Fibroblast of gingiva (primary cell): ENCODE measurements at places on chromosomes 12 and 14.

GRCh38 chr12:32107359-32108267, 966 bp downstream of the BICD1 start:
- peak; percentile 37 for DNase-seq

- DNase-seq: no peak
Observed at GRCh38 chr14:75372260-75372659, 55.6 kb upstream of the JDP2 start.

GRCh38 chr14:72552236-72552635, 341.7 kb downstream of the DPF3 start:
- no peak for DNase-seq

DNA sequence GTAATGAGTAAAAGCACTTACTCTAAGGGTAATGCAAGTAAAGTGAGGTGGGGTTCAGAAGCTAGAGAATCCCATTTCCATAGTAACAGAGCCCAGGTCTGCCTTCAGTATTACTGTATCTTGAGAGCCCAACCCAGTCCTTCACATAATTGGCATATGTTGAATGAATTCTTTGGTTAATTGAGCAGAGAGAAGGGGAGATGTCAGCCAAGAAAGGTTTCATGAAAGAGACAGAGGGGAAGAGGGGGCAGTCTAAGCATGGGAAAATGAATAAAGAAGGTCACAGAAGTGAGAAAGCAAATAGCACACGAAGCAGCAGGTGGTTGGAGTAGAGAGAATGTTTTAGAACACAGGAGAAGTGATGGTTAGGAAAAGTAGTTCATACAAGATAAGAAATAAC, 371.1 kb downstream of the SEC23A start:
- DNase-seq: no peak

GRCh38 chr12:108337235-108338223, 1.6 kb downstream of the CMKLR1 start:
- DNase-seq: peak; percentile 46

GRCh38 chr14:68935761-68936214, 43.3 kb downstream of the ACTN1 start:
- DNase-seq: no peak

DNA sequence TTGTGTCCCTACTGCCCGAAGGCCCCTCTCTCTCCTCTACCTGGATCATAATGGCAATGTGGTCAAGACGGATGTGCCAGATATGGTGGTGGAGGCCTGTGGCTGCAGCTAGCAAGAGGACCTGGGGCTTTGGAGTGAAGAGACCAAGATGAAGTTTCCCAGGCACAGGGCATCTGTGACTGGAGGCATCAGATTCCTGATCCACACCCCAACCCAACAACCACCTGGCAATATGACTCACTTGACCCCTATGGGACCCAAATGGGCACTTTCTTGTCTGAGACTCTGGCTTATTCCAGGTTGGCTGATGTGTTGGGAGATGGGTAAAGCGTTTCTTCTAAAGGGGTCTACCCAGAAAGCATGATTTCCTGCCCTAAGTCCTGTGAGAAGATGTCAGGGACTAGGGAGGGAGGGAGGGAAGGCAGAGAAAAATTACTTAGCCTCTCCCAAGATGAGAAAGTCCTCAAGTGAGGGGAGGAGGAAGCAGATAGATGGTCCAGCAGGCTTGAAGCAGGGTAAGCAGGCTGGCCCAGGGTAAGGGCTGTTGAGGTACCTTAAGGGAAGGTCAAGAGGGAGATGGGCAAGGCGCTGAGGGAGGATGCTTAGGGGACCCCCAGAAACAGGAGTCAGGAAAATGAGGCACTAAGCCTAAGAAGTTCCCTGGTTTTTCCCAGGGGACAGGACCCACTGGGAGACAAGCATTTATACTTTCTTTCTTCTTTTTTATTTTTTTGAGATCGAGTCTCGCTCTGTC, 1.8 kb downstream of the INHBE start:
- no peak for DNase-seq

GRCh38 chr12:46523863-46524770, 151.5 kb upstream of the SLC38A2 start:
- peak; percentile 37 for DNase-seq

DNA sequence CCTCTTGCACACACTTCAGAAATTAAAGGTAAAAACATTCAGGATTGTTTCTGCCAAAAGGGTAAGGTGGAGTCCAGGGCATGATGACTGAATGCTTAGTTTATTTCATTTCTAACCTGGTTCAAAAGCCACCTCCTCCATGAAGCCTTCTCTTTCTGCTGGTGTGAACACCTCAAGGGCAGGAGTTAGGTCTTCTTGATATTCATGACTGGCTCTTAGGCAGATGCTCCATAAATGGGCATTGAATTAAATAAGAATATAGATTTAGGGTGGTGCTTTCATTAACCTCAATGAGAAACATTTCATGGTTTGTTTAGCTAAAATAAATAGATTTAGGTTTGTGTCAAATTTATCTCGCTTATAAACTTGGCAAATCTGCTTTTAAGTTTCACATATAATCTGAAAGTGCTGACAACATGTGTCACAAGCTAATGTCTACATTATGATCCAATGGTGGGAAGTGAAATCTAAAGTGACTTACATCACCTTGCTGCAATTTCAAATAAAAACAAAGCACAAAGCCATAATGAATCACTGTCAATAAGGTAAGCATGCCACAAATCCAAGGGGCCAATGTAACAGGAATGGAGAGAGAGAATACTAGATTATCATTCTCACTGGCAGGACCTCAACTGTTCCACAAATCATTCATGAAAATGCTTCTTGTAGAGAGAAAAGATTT, 72.7 kb upstream of the GRIP1 start:
- no peak for DNase-seq

DNA sequence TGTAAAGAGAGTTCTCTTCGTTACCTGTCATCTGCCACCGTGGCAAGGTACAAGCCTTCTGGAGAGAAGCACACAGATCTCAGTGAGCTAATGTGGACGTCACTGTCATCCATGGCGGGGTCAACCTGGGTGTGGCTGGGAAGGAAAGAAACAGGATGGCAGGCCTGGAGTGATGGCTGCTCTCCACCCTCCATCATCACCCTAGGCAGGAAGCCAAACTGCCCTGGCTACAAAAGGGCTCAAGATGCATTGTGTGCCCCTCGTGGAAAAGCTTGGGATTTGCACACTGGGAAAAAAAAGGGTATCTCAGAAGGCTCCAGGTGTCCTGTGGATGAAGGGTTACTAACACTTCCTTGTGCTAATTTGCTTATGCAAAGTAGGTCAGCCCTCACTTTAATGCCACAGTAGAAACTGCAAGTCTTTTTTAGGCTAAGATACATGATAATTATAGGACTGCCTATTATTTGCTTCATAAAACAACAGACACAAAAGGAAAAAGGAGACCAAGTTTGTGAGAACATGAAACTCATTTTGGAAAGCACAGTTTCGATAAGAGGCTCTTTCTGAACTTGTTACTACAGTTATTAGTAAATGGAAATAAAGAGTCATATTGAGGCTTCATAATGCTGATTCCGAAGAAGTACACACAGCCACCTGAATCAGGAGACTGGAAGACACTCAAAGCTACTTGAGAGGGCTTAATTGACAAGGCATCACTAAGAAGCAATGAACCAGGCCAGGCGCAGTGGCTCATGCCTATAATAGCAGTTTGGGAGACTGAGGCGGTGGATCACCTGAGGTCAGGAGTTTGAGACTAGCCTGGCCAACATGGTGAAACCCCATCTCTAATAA, 18.9 kb downstream of the RFC5 start:
- DNase-seq: no peak

DNA sequence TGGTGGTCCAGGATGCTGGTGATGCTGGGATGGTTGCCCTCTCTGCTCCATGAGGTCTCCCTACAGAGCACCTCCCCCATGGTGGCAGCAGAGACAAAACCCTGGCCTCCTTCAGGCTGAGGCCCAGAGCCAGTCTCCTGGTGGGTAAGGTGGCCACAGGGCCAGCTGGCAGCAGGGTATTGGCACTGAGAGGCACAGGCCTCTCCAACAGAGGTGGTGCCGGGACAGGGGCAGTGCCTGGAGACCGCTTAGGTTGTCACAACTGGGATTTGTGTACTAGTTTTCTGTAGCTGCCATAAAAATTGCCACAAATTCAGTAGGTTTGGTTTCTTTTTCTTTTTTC, 6.1 kb upstream of the MTA1 start:
- no peak for DNase-seq

DNA sequence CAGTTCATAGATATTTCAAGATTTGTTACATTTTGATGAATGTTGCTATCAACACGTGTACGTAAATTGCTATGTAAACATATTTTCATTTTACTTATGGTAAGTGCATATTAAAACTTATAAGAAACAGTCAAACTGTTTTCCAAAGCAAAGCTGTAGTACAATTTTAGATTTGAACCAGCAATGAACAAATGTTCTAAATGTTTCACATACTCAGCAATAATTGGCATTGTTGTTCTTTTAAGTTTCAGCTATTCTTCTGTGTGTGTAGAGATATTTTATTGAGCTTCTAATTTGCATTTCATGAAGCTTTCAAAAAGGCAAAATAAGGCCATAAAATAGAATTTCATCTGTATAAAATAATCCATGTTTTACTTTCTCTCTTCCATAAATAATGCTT, 1433.2 kb downstream of the LRFN5 start:
- DNase-seq: no peak

- DNase-seq: no peak
Observed at GRCh38 chr14:101808020-101808641, 46.6 kb downstream of the PPP2R5C start.

DNA sequence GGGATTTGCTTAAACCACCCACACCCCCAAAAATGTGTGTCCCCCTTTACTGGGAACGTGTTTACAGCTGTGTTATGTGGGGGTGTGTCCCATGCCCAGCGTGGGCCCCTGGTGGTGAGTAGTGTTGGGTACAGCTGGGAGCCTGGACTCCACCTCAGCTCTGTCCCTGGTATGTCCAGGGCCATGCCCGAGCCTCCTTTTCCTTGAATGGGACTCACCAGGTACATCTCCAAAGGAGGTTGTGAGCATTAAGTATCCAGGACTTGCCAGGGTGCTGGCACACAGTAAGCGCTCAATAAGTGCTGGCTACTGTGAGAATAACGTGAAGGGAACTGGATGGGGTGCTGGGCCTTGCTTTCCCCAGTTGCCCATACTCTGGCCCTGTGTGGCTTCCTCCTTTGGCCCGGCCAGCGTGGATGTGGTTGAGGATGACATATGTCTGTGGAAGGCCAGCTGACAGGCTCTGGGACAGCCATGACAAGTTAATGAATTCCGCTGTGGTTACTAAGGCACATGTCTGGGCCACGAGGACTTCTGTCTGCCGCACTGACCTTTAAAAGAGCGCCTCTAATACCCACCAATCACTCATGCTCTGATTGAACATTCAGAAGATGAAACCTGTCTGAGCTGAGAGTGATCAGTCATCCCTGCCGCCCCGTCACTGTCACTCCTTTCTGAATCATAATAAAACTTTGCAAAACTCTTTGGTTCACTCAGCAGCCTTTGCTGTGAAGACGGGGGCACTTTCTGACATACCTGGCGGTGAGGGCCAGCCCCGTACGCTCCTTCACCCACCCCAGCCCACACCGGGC, 74.7 kb downstream of the DIO3 start:
- DNase-seq: no peak

- DNase-seq: no peak
Observed at GRCh38 chr12:46946137-46946536, 120.3 kb upstream of the SLC38A4 start.

DNA sequence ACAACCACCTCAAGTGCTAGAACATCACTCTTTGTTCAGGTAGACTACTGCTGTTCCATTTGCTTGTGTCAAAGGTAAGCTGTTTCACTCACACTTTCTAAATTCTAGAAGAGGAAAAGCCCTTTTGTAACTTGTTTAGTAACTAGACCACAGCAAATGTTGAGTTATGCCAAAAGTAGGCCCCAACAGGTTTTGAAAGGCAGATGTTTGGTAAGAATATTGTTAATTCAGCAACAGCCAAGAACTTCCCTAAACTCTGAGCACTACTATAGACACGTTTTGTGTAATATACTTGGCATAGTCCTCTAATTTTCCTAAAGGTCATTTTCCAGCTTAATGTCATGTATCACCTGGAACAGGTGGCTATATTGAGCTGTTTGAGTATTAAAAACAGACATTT, 79.0 kb downstream of the DCAF5 start:
- DNase-seq: no peak

GRCh38 chr14:46574221-46574977, 77.2 kb downstream of the RPL10L start:
- DNase-seq: no peak

DNA sequence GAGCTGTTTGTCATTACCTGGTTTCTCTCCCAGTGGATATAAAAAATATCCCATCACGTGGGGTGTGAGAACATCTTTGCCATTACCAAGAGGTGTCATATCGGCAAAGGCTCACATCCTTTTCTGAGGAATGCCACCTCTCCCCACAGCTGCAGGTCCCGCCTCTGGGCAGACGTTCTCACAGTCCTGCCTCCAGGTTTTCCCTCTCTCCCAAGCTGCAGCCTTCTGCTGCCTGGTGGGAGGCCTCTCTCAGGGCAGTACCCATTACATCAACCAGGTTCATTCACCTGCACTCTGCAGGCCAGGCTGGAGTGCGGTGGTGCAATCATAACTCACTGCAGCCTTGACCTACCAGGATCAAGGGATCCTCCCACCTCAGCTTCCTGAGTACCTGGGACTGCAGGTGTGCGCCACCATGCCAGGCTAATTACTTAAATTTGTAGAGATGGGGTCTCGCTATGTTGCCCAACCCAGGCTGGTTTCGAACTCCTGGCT, 15.0 kb upstream of the TMEM119 start:
- no peak for DNase-seq

- no peak for DNase-seq
Observed at GRCh38 chr14:77275041-77275580, 4.1 kb upstream of the NGB start.

DNA sequence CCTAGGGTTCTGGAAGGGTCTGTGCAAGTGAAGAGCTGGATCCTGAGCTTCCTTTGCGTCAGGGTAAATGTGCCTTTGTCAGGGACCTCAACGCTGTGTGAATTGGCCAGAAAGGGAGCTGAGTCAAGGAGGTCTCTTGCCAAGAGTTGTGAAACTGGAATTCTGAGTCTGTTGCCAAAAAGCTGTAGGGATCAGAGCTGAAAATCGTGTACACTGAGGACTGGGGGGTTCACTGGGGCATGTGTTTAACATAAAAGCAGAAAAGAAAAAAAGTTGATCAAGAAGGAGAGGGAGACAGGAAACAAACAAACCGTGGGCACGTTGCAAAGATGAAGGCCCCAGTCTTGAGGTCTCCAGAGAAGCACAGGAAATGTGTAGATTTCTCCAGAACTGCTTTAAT, 1081.5 kb downstream of the VRK1 start:
- no peak for DNase-seq

GRCh38 chr12:104130760-104131159, 7.2 kb downstream of the NFYB start:
- DNase-seq: no peak

GRCh38 chr14:90405101-90405500, 8.3 kb downstream of the CALM1 start:
- DNase-seq: no peak

DNA sequence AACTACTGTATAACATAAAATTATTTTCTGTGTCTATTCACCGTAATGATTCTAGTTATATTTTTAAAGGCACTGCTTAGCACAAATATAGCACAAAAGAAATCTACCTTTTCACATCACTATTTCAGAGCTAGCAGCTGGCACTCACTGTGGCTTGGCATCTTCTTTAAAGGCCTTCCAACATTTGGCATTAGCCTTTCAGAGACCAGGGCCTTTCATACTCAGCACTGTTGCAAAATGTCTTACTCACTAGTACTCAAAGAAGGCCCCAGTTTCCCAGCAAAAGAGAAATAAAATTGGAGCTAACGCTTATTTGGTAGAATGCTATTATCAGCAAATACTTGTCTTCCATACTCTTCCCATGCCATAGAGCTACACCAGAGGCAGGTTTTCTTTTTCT, 238.4 kb downstream of the MED13L start:
- peak; percentile 36 for DNase-seq
